ENCODE measurements at places on chromosomes 4 and X.

DNA sequence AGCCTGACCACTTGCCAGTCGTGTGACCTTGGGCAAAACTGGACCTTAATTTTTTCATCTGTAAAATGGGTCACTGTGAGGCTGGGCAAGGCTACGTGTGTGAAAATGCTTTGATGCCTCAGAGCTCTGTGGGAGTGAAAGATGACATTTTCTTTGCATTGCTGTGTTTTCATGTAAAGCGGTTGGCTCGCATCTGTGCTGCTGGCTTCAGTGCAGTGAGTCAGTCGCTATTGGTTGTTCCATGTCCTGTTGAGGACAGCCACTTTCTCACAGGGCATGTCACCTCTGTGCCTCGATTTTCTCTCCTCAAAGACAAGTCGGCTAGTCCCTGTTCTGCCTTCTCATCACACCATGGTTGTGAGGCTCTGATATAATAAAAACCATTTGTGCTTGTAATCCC is 4.4 kb downstream of the MTMR1 start:
- DNase-seq = no peak

GRCh38 chr4:95761426-95761825 is 78.5 kb upstream of the PDHA2 start:
- no peak for DNase-seq

GRCh38 chrX:40278340-40279090 is 180.8 kb upstream of the BCOR start:
- no peak for DNase-seq

GRCh38 chrX:118566359-118566758 is 70.7 kb downstream of the DOCK11 start:
- DNase-seq = no peak

- DNase-seq = no peak
Measured at GRCh38 chr4:147846318-147847155, 114.6 kb downstream of the ARHGAP10 start.

GRCh38 chr4:1808396-1808795 is 15.3 kb downstream of the FGFR3 start:
- no peak for DNase-seq

DNA sequence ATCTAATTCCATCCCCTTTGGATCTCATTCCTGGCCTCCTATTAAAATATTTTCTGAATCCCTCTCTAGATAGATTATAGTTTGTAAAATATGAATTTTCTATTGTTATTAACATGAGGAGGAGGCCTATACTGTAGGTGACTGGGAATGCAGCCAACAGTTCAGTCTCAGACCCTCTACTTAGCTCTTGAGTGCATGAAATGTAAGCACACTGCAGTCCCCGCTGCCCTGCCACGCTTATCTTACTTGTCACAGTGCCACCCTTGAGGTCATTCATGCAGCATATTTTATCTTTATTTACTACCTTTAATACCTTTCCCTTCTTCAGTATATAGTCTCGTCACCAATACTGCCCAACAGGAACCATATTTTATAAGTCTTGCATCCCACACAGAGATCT is 151.0 kb downstream of the CAMK2D start:
- DNase-seq = no peak

DNA sequence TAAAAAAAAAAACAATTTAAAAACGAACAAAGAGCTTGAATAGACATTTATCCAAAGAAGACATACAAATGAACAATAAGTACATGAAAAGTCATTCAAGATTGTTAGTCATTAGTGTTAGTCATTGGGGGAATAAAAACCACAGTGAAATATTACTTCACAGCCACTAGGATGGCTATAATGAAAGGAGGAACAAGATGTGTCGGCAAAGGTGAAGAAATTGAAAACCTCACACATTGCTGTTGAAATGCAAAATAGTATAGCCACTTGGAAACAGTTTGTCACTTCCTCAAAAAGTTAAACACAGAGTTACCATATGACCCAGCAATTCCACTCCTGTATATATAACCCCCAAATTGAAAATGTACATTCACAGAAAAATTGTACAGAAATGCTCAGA is 45.2 kb upstream of the SLC39A8 start:
- no peak for DNase-seq

DNA sequence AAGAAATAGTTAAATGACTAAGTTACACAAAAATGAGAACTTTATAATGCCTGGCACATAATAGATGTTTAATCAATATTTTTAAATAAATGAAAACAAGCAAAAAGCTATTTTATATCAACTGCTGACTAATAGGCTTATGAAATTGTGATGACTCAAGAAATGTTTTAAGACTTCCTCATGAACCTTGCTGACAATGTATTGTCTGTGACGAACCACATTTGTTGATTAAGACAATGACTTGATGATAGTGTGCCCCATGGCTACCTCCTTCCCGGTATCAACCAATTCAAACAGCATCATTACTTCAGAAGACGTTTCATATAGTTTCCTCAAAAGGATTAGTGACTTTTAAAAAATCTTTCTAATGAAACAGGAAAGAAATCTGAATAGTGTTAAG is 7.9 kb downstream of the CXCL6 start:
- DNase-seq = no peak

All from right forelimb (tissue), 1 donor.